Sciatic nerve (tissue), 2 donors: ENCODE measurements at places on chromosomes 2 and 18. TPM values are rescaled to one million over a fixed set of nuclear protein-coding genes. Genes with fewer than 3 reads are reported as not detected.

GRCh38 chr2:240513549-240514287, 44.1 kb downstream of the ANKMY1 start:
- DNase-seq: peak; percentile 86

DNA sequence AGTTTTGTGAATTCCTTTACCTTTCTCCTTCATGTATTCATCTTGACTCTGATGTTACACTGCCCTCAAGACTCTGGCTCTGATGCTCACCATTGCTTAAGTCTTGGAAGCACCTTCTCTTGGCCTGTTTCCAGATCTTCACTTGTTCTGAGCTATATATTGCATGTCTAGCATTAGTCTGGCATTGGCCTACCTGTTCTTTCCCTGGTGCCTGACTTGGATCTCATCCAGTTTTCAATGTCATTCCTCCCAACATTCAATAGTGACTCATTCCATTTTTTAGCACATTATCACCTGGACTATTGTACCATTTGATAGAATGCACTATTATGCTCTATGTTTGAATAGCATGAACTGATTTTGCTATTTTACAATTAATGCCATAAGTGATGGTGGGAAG, 127.3 kb upstream of the NYAP2 start:
- DNase-seq: no peak

DNA sequence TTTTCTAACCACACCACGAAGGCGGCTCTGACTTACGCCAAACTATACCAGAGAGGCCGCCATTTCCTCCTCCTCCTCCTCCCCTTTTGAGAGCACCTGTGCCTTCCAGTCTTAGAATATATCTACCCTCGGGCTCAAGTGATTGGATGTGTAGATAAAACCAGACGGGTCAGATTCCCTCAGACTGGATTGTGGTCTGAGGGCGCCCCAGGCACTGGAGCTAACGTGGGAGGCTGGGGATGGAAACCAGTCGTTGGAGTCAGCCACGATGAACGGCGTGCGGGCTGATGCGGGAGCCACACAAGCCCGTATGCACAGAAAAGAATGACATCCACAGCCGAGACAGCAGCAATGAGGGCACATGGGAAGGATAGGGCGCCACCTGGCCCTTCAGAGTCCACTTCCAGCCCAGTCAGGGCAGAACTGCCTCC, 12.3 kb upstream of the ODC1 start:
- DNase-seq: no peak

DNA sequence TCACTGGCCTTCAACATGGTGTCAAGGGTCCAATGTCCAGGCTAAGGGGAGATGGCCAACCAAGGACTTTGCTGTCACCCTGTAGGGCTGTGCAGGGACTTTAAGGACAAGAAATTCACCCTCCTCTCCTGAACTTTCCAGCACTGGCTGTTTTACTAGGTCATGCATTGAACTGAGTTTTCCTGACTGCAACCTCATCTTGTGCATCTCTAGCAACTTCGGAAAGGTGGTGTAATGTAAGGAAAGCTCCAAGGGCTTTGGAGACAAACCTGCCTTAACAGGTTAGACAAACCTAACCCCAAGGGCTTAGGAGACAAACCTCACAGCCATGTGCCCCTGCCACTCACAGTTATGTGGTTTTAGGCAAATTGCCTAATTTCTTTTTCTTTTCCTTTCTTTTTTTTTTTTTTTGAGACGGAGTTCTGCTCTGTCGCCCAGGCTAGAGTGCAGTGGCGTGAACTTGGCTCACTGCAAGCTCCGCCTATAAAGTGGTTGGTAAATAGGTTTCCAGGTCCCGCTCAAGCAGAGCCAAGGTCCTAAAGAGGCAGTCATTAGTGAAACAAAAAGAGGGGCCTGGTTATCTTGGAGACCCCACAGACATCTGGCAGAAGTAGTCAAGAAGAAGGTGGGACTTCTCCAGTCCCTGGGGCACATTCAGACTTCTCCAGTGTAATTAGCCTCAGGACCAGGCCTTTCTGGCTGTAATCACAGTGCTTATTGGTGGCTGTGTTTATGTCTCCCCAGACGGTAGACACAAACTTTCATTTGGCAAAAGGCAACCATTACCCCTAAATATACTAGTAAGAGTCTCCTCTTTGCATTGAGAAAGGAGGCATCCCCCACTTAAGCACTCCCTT, 37.6 kb upstream of the PMAIP1 start:
- no peak for DNase-seq

GRCh38 chr2:212929116-212929515, 222.3 kb downstream of the IKZF2 start:
- no peak for DNase-seq

DNA sequence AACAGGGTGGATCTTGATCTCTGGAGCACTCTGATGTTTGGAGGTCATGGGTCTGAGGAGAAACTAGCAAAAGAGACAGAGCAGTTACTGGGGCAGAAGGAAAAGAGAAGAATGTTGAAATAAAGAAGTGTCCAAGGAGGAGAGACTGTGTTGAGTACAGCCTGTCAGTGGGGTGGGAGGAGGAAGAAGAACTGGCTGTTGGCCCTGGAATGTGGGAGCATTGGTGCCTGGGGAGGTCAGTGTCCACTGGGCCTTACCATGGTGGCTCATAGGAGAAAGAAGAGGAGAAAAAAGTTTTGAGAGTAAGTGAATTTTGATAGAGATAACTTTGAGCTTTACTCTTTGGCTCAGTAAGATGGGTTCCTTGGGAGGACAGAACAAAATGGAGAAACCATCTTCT, 499.0 kb downstream of the TXNL1 start:
- no peak for DNase-seq

DNA sequence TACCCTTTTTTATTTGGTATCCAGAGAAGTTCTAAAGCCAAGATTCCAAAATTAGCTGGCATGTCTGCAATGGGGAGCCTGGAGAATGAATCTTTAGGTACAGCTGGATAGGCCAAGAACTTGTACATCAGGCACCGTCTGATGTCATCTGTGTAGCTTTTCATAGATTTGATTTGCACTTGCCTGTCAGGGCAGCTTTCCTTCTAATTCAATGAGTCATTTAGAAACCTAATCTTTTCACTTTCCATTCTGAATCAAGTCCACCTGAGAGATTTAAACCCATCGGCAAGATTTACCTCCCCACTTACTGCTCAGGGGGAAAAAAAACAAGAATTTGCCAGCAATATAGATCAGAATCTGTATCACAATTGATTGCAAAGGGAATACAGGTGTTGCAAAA, 60.9 kb upstream of the ACAA2 start:
- no peak for DNase-seq

DNA sequence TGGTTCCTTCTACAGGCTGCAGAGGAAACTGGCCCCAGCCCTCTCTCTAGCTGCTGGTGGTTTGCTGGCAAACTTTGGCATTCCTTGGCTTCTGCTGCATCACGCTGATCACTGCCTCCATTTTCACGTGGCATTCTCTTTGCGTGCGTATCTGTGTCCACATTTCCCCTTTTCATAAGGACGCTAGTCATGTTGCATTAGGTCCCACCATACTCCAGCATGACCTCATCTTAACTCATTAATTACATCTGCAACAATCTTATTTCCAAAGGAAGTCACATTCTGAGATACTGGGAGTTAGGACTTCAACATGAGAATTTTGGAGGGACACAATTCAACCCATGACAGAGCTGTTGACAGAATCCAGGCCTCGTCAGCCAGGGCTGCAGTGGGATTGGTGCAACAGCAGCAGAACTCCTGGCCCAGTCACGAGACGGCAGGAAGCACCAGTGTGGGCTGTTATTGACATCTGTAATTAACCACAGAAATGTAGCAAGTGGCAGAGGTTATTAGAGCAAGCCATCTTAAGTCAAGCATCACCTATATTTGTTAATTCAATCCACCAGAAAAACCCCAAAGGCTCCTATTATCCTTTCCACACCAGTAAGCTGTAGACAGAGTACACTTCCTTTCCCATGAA, 132.4 kb downstream of the TMEM163 start:
- DNase-seq: no peak

GRCh38 chr2:53896864-53897263, 37.1 kb upstream of the GPR75 start:
- DNase-seq: no peak

GRCh38 chr2:70958759-70959158, 19.7 kb upstream of the ANKRD53 start:
- peak; percentile 31 for DNase-seq

- DNase-seq: no peak
These were observed 72.0 kb downstream of the DOCK10 start for GRCh38 chr2:224970311-224970710.

DNA sequence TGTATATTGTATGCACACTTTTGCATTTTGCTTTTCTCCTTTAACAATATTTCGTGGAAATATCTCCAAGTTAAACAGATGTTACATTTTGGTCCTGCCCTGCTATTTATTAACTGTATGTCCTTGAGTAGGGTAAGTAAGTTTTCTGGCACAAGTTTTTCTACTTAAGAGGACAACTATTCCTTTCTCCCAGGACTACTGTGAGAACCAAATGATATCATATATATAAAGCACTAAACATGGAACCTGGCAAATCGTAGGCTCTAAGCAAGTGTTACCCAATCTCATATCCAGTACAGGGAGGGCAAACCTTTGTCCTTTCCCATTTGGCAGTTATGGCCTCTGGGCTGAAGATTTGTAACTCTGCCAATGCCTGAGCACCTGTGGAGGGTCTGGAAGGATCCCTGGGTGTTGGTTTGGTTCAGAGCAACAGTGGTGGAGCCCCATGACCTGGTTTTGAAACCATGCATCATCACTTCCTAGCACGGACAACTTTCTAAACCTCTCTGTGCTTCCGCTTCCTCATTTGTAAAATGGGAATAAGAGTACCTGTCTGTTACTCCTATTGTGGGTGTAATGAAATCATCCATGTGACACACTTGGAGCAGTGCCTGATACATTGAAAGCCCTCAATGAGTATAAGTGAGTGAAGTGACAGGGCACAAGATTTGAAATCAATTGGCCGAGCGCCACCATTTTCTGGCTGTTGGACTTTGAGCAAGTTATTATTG, 28.3 kb upstream of the ICOS start:
- DNase-seq: no peak

DNA sequence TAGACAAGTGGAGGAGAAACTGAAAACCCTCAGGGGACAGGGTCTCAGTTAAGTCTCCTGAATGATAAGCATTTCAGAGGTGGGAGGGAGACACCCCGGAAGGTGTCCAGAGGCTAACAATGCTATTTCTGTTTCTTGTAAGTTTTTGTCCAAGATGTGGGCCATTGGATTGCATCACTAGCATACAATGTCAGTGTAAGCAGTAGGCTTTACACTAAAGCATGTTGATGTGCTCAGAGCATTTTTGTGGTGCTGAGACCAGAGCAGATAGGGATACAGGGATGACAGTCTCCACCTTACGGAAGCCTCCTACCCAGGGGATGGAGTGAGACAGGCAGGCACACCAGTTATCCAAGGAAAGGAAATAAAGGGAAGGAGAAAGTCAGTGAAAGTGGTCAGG, 2.2 kb upstream of the IL1R1 start:
- no peak for DNase-seq

DNA sequence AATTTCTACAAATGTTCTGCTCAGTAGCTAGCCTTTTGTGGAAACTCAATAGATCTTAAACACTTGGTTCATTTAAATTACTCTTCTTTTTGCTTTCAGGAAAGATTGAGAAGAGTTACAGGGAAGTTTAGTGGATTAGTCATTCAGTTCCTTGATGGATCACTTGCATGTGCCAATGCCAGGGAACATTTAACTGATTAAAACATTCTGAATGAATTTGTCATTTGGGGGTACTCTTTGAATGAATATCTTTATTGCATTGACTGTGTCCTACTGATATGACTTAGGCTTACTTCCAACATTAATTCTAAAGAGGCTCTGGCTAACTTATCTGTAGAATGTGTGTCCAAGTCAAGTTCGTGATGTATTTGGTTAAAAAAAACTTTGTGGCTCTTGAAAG, 199.8 kb downstream of the PLCL1 start:
- DNase-seq: no peak

GRCh38 chr2:7956126-7956689, 725.6 kb upstream of the ID2 start:
- DNase-seq: no peak

DNA sequence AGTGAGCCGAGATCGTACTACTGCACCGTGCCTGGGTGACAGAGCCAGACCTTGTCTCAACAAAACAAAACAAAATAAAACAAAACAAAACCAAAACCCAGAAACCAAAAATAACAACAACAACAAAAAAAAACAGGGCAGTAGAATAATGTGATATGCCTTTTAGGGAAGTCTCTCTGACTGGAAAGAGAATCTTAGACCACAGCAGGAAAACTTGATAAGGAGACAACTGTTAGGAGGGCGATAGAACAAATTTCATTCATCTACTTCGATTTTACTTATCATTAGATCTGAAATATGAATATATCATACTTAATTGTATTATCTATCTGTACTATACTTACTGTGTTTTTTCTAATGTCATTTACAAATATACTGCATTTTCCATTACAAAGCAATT, 109.0 kb upstream of the CNTNAP5 start:
- DNase-seq: no peak

DNA sequence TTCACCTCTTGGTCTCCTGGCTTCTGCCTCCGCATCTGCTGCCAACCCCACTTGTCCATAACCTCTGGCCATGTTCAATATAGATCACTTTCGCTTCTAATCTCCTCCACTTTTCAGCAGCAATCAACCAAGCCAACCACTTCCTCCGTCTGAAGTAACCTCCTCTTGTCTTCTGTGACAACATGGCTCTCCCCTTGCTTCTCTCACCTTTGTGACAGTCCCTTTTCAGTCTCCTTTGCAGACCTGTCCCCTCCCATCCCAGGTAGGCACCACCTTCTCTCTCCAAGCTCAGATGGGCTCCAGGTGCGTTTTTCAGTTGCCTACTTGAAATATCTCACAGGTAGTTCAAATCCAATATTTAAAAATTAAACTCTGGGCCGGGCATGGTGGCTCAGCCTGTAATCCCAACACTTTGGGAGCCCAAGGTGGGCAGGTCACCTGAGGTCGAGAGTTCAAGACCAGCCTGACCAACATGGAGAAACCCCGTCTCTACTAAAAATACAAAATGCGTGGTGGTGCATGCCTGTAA, 4.7 kb upstream of the PSD4 start:
- no peak for DNase-seq

The ACADL gene
- total RNA-seq: 32.4 TPM

The KLF7 gene
- 79.1 TPM for total RNA-seq

The TMEM87B gene
- total RNA-seq: 21.4 TPM

The MOGAT1 gene
- 0.45 TPM for total RNA-seq

The EMILIN2 gene
- 25.1 TPM for total RNA-seq

The DAPL1 gene
- total RNA-seq: not detected

The CCDC74B gene
- total RNA-seq: 7.5 TPM

The ZAP70 gene
- total RNA-seq: 4.5 TPM

The GLI2 gene
- total RNA-seq: 14.4 TPM
